CD4-positive, alpha-beta T cell treated with Interleukin-17A for 4 hours (primary cell): ENCODE measurements at places on chromosomes 3 and 15.

DNA sequence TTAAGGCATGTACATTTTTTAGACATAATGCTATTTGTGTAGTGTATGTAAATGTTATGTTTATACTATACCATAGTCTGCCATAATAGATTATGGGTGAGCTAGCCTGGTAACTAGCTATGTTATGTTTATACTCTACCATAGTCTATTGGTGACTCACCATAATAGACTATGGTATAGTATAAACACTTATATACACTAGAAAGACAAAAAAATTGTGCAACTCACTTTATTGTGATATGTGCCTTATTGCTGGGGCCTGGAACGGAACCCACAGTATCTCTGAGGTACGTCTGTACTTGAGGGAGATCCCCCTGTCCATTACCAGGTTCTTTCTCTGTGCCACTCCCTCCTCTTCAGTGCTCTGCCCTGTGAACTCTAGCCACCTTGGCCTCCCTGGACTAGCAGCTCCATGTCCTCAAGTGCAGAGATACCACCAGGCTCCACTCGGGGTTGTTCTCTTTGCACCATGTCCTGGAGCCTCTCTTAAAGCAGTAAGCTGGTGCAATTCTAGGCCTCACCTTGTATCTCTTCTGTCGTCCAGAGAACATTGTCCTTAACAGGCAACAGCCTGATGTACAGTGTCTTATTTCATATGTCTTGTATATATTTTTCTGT, 60.8 kb upstream of the PXYLP1 start:
- DNase-seq, result no peak

DNA sequence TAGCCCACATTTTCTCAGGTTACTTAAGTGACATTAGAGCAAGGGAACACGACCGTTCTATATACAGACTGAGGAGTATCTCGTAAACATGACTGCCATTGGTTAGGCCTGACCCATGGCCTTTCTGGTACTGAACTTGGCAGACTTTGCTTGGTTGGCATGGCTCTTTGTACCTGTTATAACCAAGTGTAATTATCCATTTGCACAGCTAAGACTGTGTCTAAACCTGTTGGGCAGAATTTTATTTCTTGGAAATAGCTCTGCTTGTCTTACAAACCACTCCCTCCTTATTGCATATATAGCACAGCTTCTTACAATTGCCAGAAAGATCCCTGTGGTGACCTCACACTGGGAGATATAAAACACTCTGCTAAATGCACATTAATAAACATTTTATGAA, 106.9 kb downstream of the P2RY1 start:
- DNase-seq, result no peak

DNA sequence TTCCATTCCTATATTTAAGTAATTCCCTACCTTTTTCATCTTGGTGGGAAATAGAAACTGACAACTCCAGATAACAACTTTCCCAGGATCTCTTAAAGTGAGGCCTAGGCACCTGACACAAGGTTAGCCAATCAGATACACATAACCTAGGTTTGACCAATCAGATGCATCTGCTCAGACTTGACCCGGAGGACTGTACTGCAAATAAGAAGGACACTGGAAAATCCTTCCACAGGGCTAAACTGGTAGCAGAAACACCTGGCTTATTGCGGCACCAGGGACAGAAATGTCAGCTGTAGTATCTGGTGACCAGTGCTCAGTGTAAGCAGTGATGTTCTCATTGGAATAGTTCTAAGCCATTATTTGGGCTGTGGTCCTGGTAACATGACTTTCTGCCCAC, 204.5 kb upstream of the SLCO3A1 start:
- no peak for DNase-seq

- no peak for DNase-seq
Observed at GRCh38 chr3:124336067-124336656, 344.2 kb upstream of the ROPN1 start.

GRCh38 chr3:133535971-133536881, 37.3 kb upstream of the CDV3 start:
- no peak for DNase-seq
